ENCODE measurements at places on chromosomes 4 and X.
A peak's percentile ranks its signal among the peaks of the same experiment; 100 is the strongest.

DNA sequence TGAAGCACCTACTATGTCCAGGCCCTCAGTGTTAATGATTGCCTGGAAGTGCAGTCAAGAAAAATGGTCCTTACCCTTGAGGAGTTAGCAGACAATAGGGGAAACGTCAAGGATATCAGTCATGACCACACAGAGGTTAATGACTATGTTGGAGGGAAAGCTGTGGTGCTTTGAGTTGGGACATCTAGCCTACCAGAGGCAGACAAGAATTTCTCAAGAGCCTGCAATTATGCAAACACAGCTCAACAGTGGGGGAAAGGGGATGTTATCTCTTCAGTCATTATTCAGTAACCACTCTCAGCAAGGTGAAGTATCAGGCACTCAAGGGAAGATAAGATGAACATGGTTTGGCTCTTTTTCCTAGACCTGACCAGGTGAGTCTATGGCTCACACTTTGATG lies 7.0 kb upstream of the FGFBP1 start:
- peak; percentile 76 for DNase-seq

- DNase-seq, result no peak
Observed at GRCh38 chrX:16251782-16252181, 84.5 kb downstream of the MAGEB17 start.

DNA sequence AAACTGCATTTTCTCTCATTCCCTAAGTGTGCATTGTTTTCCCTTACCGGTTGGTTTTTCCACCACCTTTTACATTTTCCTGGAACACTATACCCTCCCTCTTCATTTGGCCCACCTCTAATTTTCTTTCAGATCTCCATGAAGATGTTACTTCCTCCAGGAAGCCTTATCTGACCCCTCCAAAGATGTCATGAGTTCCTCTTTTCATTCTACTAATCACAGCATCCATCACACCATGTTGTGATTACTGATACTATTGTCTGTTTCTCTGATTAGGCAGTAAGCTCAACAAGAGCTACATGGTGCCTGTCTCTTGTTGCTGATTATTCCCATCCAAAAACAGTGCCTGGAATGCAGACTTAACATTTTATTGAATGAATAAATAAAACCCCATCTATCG lies 2.9 kb upstream of the AFP start:
- no peak for DNase-seq

DNA sequence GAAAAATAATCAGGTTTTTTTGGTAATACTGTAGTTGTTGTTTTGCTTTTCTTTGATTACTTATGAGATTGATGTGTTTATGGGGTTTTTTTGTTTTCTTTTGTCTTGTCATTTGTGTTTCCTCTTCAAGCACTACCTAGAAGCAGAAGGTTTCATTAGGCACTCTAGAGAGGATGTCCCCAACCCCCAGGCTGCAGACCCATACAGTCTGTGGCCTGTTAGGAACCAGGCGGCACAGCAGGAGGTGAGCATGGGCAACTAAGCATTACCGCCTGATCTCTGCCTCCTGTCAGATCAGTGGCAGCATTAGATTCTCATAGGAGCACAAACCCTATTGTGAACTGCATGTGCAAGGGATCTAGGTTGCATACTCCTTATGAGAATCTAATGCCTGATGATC lies 22.9 kb upstream of the NOCT start:
- no peak for DNase-seq

- DNase-seq, result no peak
Observed at GRCh38 chrX:12885508-12885907, 18.6 kb downstream of the TLR7 start.

GRCh38 chr4:113278324-113278934 lies 229.0 kb downstream of the ANK2 start:
- peak; percentile 22 for DNase-seq

DNA sequence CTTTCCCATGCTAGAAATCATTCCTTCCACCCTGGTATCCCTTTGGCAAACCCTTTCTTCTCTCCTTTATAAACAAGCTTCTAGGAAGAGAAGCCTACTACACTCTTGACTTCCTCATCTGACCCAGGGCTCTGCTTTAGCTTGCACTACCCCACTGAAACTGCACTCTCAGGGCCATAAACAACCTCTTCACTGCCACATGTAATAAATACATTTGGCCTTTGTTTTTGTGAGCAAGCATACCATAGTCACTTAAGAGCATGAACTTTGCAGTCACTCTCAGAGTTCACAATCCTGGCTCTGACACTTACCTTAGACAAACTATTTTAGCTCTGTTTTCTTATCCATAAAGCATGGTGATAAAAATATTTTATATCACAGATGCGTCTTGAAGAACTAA lies 50.7 kb upstream of the USP38 start:
- DNase-seq, result no peak

DNA sequence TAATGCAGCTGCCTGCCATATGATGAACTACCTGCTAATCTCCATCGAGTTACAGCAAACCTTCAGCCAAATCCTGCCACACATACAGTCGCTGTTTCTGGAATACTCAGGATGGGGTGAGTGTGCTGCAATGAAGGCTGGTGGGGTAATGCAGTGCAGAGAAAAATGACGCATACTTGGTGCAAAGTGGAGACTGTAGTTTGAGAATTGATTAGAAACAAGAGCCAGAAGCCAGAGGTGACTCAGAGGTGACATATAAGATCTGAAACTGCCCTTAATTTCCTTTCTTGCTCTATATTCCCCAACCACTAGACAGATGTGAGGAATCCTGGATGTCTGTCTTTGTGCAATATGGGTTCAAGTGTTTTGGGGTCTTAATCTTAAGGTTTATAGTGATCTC lies 22.0 kb downstream of the C4orf54 start:
- DNase-seq, result peak; percentile 1

DNA sequence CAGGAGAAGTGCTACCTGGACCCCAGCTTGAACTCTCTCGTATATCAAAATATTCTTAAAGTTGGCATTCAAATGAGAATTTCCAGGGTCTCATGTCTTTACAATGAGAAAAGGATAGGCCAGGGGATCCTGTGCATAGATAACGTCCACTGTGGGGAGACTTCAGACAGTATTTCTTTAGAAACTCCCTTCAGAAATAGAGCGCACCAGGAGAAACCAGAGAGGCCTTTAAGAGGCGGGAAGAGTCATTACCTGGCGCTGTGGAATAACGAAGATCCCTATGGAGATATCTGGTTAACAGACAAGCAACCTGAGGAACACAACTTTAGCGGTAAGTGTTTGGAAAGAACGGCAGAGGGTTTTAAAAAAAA lies 600 bp downstream of the RADX start:
- DNase-seq, result no peak

DNA sequence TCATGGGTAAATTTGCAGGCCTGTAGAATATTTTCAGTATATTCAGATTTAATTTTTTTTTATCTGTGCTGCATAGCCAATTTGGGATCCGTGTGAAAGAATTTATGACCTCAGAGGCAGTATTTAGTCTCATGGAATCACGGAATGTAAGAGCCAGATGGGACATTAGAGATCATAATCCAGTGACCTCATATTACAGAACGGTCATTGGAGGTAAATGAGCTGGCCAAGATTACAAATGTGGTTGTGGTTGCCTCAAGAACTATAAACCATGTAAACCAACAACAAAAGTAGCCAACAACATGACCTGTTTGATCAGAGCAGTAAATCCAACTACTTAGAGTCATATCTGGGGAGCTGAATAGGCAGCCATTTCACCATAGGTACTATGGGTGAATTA lies 71.6 kb downstream of the AMOT start:
- no peak for DNase-seq

DNA sequence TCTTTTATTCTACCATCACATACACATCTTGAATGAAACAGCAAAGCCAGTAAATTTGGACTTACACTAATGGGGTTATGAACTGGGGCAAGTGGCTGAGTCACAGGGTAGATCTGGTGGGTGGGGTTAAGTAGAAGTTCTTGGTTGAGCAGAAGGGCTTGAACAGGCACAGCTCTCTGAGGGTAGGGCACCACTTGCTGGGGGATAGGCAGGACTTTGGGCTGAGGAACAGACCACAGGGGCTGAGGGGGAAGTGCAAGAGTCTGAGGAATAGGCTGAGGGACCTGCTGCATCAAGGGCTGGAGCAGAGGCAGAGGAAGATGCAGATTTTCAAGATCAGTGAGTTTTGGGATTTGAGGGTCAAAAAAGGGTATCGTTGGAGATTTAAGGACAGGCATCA lies 8.3 kb downstream of the CSN2 start:
- DNase-seq, result no peak

All from MV-4-11 (cell line).